ENCODE measurements at places on chromosomes 7 and 10. TPM values are rescaled to one million over a fixed set of nuclear protein-coding genes. Genes with fewer than 3 reads are reported as not detected.

Gene SUN3
- 0.45 TPM for total RNA-seq

Gene FAM204A
- total RNA-seq: 50.3 TPM

Gene TMEM273
- not detected for total RNA-seq

Gene SH2D4B
- under 0.01 TPM for total RNA-seq

Gene JCAD
- 0.17 TPM for total RNA-seq

Gene IRF5
- total RNA-seq: 10.9 TPM

Gene SKIDA1
- 1.5 TPM for total RNA-seq

Gene HYAL4
- 2.2 TPM for total RNA-seq

Gene LBX1
- not detected for total RNA-seq

Gene ABCB4
- not detected for total RNA-seq

Gene BAMBI
- total RNA-seq: 7.0 TPM

Gene OR2A12
- not detected for total RNA-seq

Gene CAMK1D
- 0.50 TPM for total RNA-seq

Gene C7orf57
- 2.6 TPM for total RNA-seq

Gene AOAH
- not detected for total RNA-seq

Gene GJC3
- not detected for total RNA-seq

Gene SPDYE5
- not detected for total RNA-seq

Gene CLDN15
- 3.0 TPM for total RNA-seq

Gene PNLIPRP3
- total RNA-seq: 98.2 TPM

Gene PRXL2A
- 11.0 TPM for total RNA-seq

Gene SORCS3
- not detected for total RNA-seq

Gene VAX1
- total RNA-seq: not detected

Gene ASL
- 43.5 TPM for total RNA-seq

Gene CNNM1
- 0.52 TPM for total RNA-seq
